Esophagus squamous epithelium (tissue), 5 donors: ENCODE measurements at places on chromosomes 12 and 14.

DNA sequence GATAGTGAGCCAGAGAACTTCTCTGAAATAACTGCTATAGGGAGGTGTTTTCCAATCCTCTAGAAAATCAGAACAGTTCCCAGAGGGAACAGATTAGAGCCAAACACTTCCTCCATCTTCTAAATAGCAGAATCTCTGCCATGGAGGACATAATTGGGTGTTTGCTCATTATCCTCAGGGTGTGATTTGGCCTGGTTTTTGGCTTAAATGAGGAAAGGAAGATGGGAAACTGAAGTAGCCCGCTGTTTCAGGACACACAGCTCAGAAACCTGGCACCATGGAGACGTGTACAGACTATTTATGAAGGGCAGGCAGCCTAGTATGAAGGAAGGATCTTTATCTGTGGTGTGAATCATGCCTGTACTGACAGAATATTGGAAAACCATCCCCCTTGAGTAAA is 231.7 kb upstream of the PRKD1 start:
- DNase-seq, result no peak

DNA sequence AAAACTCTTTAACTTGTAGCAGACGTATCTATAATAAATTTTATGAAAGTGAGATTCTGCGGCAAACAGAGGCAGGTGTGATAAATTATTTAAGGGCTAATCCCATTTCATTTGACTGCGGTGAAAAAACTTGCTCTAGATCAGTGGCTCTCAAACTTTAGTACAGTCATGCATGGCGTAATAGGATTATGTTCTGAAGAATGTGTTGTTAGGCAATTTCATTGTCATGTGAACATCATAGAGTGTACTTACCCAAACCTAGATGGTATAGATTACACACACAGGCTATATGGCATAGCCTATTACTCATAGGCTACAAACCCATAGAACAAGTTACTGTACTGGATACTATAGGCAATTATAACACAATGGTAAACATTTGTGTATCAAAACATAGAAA is 83.7 kb downstream of the HEATR5A start:
- DNase-seq, result no peak

DNA sequence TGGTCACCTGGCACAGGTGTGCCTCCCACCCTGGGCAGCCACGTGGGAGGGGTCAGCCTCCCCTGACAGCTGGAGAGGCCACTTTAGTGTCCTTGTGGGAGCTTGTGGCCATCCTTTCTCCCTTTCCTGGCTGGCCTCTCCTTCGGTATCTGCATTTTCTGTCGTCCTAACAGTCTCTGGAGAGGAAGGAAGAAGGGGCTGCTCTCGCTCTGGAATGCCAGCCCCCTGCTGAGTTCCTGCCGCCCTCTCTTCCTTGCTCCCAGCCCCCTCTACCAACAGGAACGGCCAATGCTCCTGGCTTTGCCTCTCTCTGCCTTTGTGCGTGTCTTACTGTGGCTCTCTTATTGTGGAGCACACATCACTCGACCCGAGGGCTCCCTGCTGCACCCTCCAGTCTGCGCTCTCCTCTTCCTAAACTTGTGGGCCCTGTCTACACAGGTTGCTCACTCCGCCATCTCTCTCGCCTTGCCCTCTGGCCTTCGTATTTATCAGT is 70.8 kb downstream of the FBXL14 start:
- no peak for DNase-seq

DNA sequence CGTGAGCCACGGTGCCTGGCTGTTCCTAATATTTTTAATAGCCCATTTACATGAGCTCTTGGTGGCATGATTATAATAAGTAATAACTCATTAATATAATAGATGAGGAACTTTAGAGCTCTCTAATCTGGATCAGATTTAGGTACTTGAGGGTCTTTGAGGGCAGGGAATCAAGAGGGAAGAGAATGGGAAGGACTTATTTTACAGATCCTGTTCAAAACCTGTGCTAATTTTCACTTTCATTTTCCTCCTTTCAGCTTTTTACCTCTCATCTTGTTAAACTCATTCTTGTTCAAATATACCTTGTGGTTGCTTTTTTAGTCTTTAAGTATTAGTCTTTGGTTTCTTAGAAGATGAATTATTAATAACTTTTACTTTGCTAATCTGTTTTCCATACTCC is 5.6 kb downstream of the NECAP1 start:
- no peak for DNase-seq

- no peak for DNase-seq
These were observed 19.7 kb upstream of the LRTM2 start for GRCh38 chr12:1800401-1801302.

DNA sequence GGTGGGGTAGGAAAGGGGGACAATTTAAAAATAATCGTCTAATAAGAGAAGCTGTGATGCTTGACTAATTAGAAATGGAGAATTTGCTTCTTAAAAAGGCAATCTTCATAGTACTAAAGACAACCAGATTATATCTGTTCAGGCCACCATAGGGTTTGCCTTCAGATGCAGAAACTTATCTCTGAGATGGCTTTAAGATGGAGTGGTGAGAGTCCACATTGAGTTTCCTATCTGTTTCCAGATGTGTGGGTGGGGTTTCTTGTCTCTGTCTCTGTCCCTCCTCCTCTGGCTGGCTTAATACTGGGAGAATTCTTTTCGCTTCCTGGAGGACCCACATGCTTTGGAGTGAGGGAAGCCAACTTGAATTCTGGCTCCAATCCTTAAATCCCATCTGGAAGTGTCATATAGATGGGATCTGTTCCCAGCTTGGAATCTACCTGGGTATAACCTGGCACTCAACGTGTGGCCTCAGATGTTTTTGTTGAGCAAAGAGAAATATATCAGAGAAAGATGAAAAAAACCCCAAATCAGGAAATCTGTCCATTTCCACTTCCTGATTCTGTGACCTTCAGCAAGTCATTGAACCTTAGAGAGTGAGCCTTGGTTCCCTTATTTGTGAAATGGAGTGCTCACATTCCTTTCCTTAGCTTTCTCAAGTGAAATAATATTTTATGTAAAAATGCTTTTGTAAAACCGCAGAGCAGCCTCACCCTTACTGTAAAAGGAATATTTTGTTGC is 66.4 kb downstream of the CHST11 start:
- DNase-seq, result no peak

DNA sequence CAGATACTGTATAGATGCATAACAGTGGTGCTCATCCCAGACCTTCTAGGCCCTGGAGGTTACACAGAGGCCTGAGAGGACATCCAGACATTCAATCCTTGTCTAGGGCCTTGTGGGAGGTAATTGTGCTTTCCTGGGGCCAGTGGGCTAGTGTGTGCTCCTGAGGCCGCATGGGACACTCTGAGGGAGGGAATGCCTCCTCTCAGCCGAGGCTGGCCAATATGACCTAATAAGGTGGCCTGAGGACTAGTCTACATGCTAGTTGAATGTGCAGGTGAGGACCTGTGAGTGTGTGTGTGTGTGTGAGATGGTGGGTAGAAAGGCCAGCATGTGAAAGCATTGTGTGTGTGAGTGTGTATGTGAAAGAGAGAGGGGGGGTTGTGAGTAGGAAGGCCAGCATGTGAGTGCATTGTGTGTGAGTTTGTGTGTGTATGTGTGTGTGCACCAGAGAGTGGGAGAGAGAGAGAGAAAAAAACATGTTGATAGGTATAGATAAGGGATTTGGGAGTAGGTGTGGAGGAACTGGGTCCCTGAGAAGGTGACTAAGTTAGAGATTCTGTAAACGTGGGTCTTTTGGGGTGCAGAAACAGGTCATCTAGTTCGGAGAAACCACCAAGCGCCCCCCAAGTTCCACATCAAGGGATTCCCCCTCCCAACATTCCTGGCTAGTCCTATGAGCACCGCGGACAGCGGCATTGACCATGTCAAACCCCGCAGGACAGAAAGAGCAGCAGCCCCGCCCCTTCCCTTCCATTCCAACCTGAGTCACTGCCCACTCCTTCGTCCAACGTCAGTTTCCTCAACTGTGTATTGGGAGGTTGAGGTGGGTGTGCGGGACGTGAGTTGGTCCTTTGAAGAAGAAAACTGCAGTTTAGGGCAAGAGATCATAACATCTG is 9.7 kb upstream of the KRT81 start:
- no peak for DNase-seq
